ENCODE measurements at places on chromosomes 12 and 14.

- DNase-seq = no peak
These were observed 6.6 kb downstream of the DLK1 start for GRCh38 chr14:100733152-100733850.

GRCh38 chr12:38427442-38427841, 110.9 kb downstream of the ALG10B start:
- no peak for DNase-seq

GRCh38 chr12:7131502-7131866, 1.3 kb downstream of the CLSTN3 start:
- no peak for DNase-seq

GRCh38 chr12:7096979-7097378, 4.7 kb upstream of the C1R start:
- no peak for DNase-seq

- no peak for DNase-seq
These were observed 8.6 kb upstream of the KRT8 start for GRCh38 chr12:52913431-52913821.

DNA sequence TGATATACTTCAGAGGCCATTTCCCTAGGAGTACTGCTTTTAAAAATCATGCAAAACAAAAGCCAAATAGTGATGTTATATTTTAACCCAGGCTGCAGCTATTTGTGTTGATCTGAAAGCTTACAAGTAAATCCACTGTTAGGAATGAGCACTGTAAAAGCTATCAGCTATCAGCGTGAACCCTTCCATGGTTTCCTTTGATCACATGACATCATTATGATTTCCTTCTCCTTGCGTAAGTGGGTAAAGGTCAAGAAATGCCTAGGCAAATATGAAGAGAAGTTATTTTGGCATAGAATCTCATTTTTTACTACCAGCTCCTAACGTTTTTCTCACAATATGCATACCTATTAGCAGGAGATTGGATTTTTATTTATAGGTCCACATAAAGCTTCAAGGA, 48.6 kb upstream of the CATSPERB start:
- no peak for DNase-seq

GRCh38 chr14:37587881-37588666, 7.0 kb downstream of the FOXA1 start:
- DNase-seq = peak; percentile 56

- no peak for DNase-seq
These were observed 74.2 kb downstream of the GNS start for GRCh38 chr12:64685050-64685449.

DNA sequence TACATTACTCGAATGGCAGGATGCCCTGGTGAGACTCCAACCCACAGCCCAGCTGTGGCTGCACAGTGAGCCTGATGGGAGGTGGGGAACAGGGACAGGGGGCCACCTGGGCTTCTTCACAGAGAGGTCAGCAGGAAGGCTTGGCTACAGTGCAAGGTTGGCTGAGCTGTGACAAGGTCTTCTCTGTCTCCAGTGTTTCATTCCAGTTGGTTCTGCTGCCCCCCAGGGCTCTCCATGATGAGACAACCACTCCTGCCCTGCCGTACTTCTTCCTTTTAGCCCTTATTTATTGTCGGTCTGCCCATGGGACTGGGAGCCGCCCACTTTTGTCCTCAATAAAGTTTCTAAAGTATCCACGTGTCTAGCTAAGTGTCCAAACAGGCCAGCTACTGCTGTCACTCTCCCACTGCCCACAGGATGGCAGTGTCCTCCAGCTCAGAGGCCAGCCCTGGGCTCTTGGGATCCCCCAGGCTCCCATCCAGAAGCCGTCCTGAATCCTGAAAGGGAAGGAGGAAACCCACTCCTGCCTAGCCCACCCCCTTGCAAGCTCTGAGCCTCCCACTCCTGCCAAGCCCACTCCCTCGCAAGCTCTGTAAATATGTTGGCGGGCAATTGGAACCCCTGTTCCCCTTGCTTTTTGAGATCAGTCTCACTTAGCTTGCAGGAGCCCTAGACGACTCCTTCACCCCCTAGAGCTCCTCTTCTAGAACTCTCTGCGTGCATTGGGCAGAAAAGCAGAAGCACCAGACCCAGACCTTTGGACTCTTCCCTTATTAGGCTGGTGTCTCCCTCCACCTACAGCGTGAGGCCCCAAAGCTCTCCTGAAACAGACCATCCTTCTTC, 5.4 kb downstream of the C1QL4 start:
- DNase-seq = no peak

DNA sequence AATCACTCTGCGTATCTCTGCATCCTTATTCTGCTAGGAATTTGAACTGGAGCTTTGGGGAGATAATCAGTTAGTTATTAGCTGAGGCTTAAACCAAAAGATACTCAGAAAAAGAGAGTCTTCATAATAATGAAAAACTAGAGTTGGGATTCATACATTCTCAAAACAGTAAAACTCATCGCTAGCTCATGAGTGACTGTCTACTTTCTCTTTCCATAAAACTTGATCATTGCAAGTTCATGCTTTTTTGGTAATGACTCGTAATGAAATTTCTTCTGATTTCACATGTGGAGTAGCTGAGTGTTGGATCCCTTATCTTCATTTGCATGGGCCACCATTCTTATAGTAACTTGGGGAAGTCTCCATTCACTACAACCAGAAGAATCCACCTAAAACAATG, 397.7 kb downstream of the PDZRN4 start:
- no peak for DNase-seq

- DNase-seq = peak; percentile 73
These were observed at the start of gene RXYLT1 for GRCh38 chr12:63779498-63780481. Gene RXYLT1 (plus strand): TSS chr12:63779909. CDS start chr12:63779961, 52 bp downstream.

GRCh38 chr12:92973614-92974013, 44.5 kb upstream of the EEA1 start:
- DNase-seq = no peak

Measured in COR-L47 (cell line).